NCI-H526 treated with DMSO at 0.1 percent for 48 hours (cell line): ENCODE measurements at places on chromosomes 12 and 14.

DNA sequence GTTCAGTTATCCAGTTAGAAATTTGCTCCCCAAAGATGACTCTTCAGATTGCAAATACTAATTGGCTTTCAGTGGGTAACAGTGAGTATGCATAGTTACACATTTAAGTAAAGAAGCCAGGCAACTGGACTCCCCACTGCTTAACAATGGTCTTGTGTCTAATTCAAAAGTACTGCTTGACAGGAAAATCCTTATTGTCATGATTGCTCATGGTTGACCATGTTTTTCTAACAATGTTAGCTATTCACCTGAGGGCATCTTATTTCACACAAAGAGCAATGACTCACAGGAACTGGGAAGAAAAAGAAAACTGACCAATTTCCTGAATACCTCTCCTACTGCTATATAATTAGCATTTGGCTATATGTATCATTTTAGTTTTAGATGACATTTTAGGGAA lies 33.7 kb upstream of the ALG10B start:
- no peak for DNase-seq

DNA sequence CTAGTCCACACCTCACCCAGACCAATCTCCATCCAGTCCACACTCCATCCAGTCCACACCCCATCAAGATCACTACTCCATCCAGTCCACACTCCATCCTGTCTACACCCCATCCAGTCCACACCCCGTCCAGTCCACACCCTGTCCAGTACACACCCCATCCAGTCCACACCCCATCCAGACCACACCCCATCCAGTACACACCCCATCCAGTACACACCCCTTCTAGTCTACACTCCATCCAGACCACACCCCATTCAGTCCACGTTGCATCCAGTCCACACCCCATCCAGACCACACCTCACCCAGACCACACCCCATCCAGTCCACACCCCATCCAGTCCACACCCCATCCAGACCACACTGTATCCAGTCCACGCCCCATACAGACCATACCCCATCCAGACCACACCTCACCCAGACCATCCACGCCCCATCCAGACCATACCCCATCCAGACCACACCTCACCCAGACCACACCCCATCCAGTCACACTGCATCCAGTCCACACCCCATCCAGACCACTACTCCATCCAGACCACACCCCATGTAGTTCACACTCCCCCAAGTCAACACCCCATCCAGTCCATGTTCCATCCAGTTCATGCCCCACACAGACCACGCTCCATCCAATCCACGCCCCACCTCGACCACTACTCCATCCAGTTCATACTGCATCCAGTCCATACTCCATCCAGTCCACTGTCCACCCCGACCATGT lies 116.6 kb upstream of the RTL1 start:
- no peak for DNase-seq

DNA sequence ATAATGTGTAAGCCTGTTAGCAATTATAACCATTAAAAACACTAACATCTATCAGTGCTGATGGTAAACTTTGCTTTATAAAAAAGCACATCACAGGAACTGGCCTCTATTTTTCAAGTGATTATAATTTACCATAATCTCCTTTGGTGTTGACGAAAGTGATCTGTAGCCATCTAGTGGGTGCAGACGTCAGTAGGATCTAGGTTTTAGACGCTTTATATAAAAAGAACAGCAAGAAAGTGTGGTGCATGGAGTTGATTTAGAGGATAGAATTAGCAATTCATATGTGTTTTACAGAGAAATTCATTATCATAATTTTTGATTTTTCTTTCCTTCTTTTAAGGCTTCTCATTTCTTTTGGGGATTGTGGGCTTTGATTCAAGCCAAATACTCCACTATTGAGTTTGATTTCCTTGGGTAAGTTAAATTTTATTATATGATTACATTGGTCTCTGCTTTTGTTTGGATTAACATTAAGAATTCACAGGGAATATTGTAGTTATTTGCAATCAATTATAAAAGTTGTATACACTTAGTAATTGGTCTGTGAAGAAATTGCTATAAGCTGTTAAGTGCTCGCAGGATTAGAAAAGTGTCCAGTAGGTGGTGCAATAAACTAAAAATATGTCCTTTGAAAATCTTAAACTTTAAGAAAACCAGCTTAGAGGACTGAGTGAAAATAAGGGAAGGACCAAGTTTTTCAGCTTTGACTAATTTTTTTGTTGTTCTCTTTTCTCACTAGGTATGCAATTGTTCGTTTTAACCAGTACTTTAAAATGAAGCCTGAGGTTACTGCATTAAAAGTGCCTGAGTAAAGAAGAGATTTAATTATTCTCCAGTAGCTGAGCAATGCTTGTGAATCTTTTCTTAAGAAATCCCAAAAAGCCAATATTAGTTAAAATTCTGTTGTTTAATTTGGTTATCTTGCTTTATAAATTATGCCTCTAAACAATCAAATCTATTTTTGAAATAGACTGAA lies 59.5 kb downstream of the ETNK1 start:
- DNase-seq: peak; percentile 17

DNA sequence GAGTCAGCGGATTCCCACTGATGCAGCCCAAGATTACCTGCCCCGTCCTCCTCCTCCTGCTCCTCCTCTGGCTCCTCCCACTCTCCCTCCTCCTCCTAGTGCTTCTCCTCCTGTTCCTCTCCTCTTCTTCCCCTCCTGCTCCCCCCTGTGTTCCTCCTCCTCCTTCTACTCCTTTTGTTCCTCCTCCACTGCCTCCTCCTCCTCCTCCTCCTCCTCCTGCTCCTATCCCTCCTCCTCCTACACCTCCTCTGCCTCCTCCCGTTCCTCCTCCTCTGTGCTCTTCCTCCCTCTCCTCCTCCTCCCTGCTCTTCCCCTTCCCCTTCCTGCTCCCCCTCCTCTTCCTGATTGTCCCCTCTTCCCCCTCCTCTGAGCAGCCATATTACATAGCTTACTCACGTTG lies 141.3 kb downstream of the CACNA1C start:
- DNase-seq: no peak

- no peak for DNase-seq
Observed at GRCh38 chr14:100892496-100893227, 10.9 kb downstream of the RTL1 start.

DNA sequence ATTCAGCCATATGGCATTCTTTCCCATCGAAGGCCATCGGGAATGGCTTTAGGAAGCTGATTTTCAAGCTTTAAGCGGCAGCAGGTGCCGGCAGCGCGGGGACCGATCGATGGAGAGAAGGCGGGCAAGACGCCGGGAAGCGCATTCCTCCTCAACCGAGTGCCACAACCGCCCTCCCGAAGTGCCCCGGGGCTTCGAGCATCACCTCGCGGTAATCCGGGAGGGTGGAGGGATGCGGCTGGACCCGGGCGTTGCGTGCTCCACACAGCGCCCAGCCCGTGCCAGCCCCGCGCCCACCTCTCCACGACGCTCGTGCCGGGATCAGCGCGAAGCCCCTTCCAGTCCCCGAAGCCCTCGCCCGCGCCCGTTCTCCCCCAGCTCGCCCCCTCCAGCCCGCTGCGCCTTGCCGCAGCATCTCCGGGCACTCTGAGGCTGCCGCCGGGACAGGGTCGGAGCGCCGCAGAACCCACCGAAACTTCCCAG lies 3.2 kb downstream of the USP44 start:
- peak; percentile 23 for DNase-seq
